ENCODE measurements at places on chromosomes 4 and X.

DNA sequence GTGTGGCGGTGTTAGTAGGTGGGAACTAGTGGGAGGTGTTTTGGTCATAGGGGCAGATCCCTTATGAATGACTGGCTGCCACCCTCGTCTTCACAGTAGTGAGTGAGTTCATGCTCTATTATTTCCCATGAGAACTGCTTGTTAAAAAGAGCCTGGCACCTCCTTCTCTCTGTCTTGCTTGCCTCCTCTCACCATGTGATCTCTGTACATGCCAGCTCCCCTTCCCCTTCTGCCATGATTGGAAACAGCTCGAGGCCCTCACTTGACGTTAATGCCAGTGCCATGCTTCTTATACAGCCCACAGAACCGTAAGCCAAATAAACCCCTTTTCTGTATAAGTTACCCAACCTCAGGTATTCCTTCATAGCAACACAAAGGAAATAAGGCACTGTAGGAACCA lies 21.7 kb downstream of the PNMA6F start:
- DNase-seq, result no peak

DNA sequence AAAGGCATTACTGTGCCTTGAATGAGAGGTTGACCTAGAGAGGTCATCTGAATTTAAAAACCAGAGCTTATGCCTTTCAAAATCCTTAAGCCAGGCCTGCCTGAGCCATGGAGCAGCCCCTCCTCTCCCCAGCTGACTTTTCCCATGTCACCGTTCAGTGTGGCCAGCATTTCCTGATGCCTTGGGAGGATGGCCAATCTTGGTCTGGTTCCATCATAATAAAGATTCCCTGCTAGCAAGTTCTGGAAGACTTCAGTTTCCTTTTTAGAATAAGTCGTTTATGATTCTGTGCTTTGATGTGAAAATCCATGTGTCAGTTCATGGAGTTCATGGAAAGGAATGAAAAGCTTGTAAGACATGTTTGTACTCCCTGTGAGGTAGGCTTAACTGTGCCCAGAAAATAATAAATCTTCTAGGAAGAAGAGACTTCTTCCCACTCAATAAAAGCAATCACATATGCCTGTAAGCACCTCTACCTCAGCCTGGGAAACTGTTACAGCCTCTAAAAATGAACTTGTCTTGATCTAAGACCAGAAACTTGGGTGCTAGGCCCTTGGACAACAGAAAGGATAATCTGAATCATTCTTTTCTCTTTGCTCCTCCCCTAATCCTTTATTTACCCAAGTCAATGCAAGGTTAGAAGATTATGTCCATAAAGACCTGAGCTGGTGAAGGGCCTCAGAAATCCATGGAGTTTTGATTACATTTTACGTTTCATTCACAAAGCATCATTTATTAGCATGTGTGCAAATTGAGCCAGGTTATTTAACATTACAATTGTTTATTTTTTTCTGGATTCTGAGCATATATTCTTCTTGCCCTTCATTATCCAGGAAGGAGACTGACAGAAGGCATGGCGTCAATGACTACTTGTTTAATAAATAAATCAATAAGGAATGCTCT lies 84.0 kb upstream of the TBC1D9 start:
- peak; percentile 34 for DNase-seq

GRCh38 chrX:37609727-37610126 lies 38.3 kb downstream of the LANCL3 start:
- no peak for DNase-seq

DNA sequence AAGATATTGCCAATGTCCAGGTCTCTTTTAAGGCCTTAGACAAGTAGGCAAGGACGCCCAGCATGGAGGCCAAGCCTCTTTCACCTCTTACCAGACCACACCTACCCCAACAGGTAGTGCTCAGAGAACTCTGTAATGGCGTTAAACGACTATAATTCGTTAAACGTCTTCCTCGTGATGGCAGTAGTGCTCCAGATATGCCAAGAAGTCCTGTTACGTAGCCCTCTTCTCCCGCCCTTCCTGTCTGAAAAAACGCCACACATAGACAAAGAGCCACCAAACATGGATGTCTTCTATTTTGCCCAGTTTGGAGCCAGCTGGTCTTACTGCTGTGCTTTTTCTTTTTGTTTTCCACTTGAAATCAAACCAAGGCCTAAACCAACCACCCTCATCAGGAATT lies 190.7 kb downstream of the OR13H1 start:
- no peak for DNase-seq

- DNase-seq, result no peak
Observed at GRCh38 chrX:137428766-137429591, 136.9 kb upstream of the ZIC3 start.

DNA sequence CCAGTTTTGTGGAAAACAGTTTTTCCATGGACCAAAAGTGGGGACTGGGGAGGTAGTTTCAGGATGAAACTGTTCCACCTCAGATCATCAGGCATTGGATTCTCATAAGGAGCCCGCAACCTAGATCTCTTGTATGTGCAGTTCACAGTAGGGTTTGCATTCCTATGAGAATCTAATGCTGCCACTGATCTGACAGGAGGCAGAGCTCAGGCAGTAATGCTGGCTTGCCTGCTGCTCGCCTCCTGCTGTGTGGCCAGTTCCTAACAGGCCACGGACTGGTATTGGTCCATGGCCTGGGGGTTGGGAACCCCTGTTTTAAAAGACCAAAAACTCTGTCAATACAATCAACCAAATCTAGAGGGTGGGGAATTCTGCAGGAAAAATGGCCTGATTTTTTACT lies 100.0 kb upstream of the EOLA2 start:
- peak; percentile 34 for DNase-seq

DNA sequence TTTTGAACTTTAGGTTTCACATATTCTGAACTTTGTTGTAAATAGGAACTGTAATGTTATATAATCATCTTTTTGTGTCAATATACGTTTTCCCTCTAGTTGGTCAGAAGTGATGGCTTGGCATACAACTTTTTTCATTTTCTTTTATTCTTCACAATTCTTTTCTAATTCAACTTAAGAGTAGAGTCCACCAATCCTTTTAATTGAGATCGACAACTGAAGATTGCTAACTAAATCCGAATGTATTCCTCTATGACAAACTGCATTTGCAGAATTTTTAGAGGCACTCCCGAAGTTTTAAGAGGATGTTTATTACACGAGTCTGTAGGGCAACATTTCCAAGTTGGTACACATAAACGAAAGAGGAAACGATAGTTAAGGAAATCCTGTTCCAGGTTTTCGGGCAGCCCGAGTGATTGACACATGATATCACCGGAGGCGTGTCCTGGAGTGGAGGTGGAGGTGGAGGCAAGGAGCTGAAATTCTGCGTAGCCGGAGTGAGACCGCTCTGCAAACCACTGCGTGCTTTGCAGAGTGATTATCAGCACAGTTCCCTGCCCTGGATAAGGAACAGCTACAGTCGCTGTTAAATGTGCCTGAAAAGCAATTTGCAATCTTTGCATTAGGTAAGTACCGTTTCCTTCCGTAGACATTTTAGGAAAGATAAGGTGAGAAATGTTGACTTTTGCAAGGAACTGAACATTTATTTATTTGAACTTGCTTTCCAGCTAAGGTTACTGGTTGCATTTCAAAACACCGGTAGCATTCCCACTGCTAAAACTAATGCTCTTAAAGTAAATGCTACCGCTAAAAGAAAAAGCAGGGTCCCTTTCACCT lies at the start of gene SPRY1:
TSS of gene SPRY1 (plus strand) at position 489 of the 837 bp plus-strand sequence. CDS start 4,797 bp downstream, outside the sequence.
- peak; percentile 84 for DNase-seq

DNA sequence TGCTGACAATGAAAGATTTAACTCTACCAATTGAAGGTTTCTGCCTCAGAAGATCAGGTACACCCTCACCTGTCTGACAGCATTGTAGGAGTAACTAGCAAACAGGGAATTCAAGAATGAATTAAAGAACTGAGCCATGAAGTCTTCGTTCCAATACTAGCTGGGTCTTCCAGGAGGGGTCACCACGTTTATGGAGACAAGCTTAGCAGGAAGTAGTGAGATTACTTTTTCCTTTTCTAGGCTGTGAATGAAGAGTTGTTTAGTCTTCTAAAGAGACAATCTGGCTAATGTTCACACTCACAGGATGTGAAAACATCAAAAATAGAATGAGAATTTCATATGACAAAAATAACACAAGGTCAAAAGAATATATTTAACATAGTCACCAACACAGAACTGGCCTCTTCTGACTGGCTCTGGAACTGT lies 54.9 kb downstream of the REELD1 start:
- no peak for DNase-seq

DNA sequence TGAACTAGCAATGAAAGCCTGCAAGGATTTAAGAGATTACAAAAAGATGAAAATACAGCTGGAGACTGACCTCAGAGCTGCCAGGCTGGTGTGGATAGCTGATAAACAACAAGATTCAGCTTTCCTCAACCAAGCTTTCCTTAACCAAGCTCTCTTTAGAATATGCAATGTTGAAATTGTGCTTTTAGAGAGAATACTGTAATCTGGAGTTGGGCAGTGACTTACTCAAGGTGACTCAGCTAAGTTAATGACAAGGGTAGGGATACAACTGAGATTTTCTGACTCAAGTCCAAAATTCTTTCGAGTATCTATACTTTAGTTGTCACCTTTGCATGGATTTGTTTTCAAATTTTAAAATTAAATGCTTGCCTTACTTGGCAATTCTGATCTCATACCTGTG lies 98.0 kb downstream of the AMMECR1 start:
- DNase-seq, result peak; percentile 41

- peak; percentile 33 for DNase-seq
Observed at GRCh38 chr4:146053891-146054290, 115.3 kb upstream of the ZNF827 start.

Data from fibroblast of upper back skin (primary cell).